Activated CD4-positive, alpha-beta T cell treated with anti-CD3 and anti-CD28 coated beads, Interleukin-2, amount 50 U/mL, for 24 hours (primary cell): ENCODE measurements at places on chromosomes 4 and X.

GRCh38 chr4:144709159-144709558, 63.2 kb downstream of the HHIP start:
- no peak for DNase-seq

- DNase-seq = no peak
Measured at GRCh38 chrX:39472161-39472560, 625.6 kb downstream of the BCOR start.

GRCh38 chr4:2820216-2820982, 23.2 kb upstream of the ADD1 start:
- no peak for DNase-seq

GRCh38 chr4:81600520-81601357, 129.0 kb upstream of the RASGEF1B start:
- no peak for DNase-seq

DNA sequence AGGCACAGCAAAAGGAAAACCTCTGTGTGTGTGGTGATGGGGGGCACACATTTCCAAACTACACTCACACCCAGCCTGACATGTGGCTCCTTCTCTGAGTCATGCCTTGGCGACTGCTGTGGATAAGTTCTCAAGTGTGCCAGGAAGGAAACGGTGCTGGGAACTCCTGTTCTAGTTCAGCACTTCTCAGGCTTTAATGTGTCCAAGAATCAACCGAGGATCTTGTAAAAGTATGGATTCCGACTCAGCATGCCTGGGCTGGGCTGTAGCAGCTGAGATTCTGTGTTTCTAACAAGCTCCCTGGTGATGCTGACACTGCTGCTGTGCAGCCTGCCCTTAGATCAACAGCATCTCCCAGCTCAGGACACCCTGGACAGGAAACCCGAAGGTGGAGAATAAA, 20.2 kb downstream of the CLNK start:
- DNase-seq = no peak

DNA sequence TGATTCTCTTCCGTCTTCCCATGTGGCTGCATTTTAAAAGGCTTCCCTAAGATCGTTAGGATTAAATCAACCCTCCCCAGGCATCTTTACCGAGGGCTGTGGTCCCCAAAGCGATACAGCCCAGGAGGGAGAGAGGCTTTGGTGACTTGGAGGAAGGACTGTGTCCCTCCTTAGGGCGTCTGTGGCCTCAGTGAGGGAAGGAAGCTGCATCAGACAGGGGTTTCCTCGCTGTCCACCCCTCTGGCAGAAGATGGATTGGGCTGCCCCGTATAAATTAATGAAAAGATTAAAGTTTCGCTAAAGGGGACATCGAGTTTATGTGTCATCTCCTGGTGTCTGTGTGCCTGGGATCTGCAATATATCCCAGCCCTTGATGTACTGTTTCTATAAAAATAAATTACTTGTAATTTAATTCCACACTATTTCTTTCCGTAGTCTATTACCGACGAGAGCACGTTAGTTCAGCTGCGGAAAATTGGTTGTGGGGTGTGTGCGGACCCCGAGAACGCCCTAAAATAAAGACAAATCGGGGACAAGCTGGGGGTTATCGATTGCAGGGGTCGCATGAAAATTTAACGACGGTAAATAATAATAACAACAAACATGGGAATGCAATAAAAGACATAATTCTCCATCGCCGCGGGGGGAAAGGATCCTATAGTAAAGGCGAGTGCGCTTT, 6.5 kb downstream of the SHOX start:
- DNase-seq = no peak

DNA sequence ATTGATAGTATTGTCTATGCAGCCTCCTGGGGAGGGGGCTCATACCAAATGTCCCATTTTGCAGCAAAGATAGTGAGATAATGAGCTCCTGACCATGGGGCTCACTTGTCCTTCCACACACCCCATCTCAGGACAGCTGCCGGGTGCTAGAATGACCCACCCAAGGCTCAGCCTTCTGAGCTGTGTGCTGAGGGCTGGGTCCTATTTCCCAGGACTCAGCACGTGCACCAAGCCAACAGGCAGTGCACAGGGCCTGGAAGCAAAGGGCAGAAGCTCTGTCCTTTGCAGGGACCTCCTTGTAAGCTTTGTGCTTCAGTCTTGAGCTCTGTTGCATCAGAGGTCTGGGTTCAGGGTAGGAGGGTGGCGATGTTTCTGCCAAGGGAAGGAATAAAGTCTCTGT, 11.2 kb upstream of the ABLIM2 start:
- no peak for DNase-seq

GRCh38 chr4:124432500-124432899, 280.0 kb downstream of the ANKRD50 start:
- no peak for DNase-seq

DNA sequence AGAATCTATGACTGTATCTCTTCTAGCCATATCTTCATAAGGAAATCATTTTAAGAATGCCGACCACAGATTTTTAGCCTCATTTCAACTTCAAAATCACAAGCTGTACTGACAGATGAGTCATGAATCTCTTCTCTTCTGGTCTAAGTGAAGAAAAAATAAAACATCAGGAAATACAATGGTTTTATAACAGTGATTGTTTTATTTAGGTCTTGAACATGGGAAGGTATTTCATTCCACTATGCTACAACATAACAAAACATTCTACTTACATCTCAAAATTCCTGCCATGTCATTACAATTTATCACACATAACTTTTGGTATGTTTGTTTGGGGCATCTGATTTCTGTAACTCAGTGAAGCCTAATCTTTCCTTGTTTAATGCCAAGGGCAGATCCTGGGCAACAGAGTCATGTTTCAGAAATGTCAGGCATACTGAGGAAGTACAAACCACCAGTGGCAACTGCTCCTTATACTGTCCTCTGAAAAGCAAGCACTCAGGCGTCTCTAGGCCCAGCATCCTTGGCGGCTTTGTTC, 325.0 kb downstream of the PDHA2 start:
- DNase-seq = no peak

GRCh38 chrX:47612418-47612817, 7.2 kb downstream of the SYN1 start:
- DNase-seq = no peak

DNA sequence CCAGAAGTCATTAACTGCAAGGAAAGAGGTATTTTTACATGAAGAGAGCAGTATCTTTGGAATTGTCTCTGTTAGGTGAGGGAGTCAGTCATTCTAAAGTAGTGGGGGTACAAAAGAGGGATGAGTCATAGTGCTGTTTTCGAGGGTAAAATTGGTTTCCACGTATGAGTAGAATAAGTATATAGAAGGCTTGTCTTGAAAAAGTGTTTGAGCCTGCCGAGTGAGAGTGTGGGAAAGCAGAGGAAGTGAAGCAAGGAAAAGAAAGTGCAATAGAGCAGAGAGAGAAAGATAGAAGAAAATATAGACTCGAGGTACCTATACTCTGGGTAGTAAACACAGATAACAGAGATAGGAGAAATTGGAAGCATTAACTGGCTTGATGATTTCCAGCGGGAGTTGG, 696.4 kb downstream of the DMD start:
- DNase-seq = no peak

GRCh38 chr4:16705341-16705740, 193.1 kb downstream of the LDB2 start:
- DNase-seq = no peak
